ENCODE measurements at places on chromosomes 5 and 9.

DNA sequence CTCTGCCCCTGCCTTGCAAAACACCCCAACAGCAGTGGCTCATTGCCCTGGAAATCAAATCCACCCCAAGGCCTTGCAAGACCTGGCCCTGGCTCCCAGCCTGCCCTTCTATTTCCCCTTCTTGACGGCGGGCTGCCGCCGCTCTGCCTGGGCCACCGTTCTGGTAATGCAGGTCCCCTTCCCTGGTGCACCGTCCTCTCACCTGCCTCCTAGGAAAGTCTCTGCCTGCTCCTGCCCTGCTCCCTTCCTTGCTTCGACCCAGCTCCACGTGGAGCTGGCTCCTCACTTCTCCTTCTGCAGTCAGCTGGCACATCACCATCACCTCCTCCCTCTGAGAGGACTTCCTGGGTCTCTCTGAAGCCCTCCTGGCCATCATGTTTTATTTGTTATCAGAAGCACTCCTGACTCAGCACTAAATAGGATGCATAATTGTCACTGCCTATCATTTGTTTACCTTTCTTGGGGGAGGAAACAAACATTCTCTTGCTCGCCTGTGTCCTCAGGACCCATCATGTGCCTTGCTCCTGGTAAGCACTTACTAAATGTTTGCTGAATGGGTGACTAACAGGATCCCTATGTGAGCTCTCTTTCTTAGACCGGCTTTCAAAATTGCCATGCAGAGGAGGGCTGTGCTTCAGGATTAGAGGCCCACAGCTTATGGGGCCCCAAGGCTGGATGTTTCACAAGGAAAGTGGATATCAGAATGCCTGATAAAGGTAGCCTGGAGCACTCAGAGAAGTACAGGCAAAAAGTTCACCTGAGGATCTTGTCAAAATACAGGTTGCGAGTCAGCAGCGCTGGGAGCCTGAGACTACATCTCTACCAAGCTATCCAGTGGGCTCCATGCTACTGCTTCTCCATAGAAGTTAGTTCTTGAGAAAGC lies 19.6 kb upstream of the C5orf47 start:
- DNase-seq: peak; percentile 71

DNA sequence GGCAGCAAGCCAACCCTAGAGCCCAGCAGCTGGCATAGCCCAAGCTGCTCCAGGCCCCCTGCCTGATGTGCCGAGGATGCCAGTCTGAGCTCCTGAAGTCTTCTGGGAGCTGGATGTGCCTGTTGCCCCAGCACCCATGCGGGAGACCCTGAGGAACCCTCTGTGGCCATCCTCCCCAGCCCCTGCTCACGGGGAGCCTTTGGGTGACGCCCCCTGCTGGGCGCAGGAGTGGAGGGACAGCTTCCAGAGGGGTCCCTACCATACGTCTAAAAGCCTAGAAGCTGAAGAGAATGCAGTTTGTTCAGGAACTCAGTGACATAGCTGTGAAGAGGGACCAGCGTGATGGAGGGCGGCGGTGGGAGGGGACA lies 33.1 kb upstream of the MVB12B start:
- no peak for DNase-seq

DNA sequence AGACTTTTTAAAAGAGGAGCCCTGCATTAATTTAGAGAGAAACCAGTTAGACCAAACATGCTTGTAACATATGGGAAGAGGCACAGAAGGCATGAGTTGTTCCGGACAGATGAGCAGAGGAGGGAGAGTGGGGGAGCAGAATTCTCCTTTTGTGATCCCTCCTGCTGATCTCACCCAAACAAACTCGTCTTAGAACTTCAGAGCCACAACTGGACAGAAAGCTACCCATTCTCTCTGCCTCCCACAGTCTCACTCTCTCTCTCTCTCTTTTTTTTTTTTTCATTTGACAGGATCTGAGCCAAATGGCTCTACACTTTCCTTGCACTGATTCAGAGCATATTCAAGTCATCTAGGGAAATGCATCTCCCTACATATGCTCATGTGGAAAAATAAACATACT lies 196.0 kb upstream of the PAPPA start:
- no peak for DNase-seq

GRCh38 chr5:142600092-142600491 lies 85.8 kb downstream of the FGF1 start:
- DNase-seq: no peak

DNA sequence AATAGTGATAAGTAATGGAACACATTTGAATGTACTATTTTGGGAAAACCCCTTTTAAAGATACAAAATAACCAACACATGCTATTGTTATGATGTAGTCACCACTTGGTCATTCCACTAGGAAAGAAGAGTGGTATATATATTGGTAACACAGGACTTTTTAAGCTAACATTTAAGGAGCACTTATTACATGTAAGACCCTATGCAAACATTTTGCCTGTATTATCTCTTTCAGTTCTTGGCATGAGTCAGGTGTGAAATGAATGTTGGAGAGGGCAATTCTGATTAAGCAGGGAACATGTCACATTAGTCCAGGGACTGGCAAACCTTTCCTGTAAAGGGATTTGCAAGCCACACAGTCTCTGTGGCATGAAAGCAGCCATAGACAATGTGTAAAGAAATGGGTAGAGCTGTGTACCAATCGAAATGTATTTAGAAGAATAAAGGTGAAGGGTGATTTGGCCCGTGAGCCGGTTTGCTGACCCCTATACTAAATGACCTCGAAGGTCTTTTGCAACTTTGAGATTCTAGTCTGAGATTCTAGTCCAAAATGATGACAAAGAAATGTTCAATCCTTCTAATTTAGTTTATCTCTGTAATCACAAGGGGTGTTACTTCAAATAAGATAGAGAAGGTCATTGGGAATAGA lies 15.3 kb downstream of the ABLIM3 start:
- no peak for DNase-seq

DNA sequence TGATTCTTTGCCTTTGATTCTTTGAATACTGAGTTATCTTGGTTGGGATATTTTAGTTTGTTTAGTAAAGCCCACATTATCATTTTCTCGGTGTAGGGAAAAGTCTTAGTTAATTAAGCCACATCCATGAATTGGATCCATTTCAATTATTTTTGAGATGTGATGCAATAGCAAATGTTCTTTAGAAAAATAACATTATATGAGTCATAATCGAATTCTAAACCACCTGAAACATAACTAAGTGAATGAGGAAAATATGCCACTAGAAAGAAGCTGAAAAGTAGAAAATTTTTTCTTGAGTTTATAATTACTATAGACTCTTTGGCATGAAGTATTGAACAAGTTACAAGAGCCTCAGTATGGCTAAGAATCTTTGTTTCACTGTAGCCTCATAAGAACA lies 17.5 kb upstream of the CCDC192 start:
- DNase-seq: no peak

DNA sequence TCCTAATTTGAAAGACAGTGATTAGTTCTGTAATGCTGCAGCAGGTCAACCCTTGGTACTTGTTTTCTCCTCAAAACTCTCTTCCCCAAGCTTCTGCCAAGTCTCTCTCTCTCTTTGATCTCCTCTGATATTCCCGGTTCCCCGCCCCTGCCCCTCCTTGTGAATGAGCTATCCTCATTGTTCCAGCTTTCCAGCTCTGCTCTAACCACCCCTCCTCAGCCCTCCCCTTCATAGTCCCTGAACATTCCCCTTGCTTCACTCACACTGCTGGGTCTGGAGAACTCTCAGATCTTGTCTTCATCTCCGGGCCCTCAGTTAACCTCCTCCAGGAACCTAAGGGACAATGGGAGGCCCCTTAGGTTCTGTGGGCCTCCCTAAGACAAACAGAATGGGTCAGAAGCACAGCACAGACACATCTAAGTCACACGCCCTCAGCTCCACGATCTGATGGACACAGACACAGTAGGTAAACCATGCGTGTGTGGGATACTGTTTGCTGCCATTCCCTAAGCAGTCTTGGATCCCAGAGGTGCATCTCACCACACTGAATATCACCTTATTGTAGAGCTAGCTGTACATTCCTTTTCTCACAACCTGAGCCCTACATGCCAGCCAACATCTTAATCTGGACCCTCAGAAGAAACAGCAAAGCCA lies 17.4 kb upstream of the LARP1 start:
- peak; percentile 73 for DNase-seq

GRCh38 chr5:51468196-51468595 lies 84.9 kb downstream of the ISL1 start:
- no peak for DNase-seq

DNA sequence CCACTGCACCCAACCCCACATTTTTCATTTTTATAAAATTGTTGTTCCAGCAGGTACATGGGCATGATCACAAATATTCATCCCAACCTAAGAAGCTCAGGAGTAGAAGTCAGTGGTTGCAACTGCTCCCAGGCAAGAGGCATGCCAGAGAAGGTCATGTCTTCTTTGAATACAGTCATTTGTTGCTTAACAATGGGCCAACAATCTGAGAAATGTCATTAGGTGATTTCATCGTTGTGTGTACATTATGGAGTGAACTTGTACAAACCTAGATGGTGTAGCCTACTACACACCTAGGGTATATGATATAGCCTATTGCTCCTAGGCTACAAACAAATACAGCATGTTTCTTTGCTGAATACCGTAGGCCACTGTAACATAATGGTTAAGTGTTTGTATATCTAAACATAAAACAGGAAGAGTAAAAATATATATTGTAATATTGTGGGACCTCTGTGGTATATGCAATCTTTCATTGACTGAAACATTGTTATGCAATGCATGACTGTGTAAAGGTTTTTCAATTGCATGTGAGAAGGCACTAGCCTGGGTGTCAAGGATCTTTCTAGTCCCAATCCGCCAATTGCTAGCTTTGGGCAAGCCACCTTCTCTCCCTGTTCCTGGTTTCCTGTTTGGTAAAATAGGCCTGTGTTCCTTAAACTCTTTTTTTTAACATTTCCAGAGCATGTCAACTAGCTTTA lies 27.6 kb downstream of the ATP10B start:
- no peak for DNase-seq

DNA sequence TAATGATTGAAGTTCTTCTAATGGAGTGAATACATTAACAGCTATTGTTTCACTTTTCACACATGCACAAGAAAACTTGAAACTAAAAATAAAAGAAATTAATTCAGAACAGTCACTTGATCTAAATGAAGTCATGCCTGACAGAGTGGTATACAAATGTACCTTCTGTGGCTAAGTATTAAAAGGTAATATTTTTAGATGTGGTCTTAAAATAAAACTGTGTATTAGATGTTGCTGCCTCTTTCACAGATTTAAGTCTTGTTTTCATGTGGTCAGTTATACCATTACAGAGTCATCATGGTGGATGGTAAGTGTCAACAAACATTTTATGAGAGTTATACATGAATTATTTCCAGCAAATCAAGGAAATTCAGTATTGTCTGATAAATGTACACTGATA lies 47.0 kb downstream of the KIAA0825 start:
- no peak for DNase-seq

DNA sequence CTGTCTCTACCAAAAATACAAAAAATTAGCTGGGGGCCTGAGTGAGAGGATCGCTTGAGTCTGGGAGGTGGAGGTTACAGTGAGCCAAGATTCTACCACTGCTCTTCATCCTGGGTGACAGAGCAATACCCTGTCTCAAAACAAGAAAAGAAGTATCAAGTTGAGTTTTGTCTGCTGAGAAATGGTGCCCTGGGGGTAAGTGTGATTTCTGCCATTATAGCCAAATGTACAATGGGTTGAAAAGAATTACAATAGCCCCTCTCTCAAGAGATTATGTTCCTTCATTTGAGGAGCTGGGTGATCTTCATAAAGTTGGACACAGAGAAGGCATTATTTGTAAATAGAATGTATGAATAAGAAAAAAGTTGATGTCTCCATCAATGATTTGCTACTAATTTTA lies 189.4 kb downstream of the GOLPH3 start:
- DNase-seq: no peak

DNA sequence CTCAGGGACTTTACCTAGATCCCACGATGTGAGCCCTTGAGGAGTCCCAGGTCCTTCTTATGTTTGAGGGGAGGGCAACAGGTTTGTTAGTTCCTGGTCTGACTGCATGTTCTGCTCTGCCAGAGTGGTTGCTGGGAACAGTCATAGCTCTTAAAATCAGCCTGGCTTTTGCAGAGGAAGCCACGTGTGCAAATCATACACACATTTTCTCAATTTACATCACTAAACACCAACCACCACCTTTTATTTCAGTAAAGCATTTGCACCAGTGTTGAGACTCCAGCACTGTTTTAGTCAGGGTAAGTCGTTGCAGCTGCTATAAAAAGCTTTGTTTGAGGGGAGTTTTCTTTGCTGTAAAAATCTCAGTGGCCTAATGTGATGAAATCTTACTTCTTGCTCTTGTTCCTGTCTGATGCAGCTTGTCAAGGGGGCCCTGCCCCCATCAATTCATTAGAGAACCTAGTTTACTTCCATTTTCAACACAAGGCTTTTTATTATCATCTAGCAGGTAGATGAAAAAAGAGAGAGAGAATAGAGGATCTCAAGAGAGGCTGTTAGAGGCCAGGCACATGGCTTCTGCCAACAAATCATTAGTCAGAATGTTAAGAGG lies 70.3 kb upstream of the VCAN start:
- DNase-seq: no peak

- no peak for DNase-seq
These were observed 12.9 kb downstream of the CLINT1 start for GRCh38 chr5:157845914-157846598.

GRCh38 chr9:98201102-98201501 lies 8.7 kb upstream of the CORO2A start:
- no peak for DNase-seq

DNA sequence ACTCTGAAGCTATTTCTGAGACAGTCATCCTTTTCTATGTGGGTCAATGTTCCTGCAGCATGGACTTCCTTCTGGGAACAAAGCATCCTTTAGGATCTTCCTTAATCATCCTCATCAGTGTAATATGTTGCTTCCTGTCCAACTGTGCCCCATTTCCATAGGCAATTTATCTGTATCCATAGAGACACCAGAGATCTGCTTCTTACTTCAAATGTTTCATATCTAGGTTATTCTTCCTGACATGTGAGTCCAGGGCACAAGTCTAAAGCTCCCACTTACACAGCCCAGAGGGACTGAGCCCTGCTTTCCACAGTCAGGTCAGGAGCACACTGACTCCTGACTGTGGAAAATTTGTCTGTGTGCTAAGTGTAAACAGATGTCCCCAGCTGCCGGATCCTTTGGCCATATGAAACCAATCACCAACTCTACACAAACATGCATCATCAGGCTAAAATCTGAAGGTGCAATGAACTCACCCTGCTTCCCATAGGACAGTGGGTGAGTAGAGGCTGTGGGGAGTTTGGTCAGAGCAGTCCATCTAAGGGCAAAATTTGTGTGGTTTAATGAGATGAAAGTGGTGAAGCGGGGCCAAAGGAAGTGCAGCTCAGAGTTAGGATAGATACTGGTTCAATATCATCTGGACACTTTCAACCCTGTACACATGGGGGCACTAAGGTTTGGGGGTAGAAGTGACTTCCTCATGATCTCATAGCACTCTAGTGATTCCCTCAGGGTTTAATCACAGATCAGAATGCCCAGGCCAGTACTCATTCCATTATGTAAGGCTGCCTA lies 85.2 kb upstream of the TNC start:
- DNase-seq: no peak

Measured in endodermal cell (in vitro differentiated cells).